ENCODE measurements at places on chromosomes 1 and 21. TPM values are rescaled to one million over a fixed set of nuclear protein-coding genes. Genes with fewer than 3 reads are reported as not detected.

DNA sequence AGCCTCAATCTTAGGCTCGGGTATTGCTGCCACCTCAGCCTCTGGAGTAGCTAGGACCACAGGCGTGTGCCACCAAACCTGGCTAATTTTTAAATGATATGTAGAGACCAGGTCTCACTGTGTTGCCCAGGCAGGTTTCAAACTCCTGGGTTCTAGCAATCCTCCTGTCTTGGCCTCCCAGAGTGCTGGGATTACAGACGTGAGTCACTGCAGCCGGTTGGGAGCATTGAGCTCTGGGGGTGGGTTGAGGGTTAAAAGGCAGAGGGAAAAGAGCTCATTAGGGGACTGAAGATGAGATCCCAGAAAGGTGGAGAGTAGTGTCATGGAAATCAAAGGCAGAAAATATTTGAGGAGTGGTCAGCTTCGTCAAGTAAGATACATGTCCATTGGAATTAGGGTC, 7.1 kb downstream of the RAD54L start:
- no peak for DNase-seq

- DNase-seq: no peak
Observed at GRCh38 chr1:164718821-164719220, 159.8 kb downstream of the PBX1 start.

GRCh38 chr1:44328671-44329416, 26.2 kb downstream of the ERI3 start:
- no peak for DNase-seq

The ITLN1 gene
- not detected for total RNA-seq

DNA sequence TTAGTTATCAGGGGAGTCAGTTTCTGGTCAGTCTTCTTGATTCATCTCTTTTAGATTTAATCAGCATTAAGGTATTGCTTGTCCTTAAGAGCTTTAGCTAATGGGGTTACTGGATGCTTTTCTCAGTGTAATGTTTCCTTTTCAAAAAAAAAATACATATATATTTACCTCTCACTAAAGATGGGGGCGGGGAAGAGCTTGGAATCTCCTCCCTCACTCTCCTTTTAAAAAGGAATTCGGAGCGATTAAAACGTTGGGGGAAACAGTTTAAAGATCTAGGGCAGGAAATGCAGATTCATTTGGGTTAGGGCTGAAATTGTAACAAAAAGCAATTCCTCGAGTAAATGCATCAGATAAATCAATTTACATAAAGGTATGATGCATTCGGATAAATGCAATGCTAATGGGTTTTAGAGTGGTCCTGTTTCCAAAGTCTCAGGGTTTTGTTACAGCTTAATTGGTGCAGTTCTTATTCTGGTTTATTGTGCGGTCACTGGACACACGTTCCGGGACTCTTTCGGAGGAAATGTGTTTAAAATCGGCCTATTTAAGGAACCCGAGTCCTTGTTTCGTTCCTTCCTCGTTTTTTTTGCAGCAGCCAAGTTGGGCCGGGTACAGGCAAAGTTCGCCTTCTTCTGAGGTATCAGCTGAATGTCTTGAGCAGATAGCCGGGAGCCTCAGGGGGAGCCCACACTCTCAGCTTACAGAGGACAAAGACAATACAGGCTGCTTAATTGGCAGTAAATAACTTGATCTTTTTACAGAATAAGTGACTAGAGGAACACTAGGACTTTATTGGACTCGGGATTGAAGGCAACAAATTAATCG, 1.6 kb downstream of the LMO4 start:
- no peak for DNase-seq

- no peak for DNase-seq
Observed at GRCh38 chr1:108957888-108958287, 5.4 kb downstream of the CLCC1 start.

The PPM1J gene
- 0.81 TPM for total RNA-seq

The RGS8 gene
- total RNA-seq: not detected

The RER1 gene
- 88.8 TPM for total RNA-seq

DNA sequence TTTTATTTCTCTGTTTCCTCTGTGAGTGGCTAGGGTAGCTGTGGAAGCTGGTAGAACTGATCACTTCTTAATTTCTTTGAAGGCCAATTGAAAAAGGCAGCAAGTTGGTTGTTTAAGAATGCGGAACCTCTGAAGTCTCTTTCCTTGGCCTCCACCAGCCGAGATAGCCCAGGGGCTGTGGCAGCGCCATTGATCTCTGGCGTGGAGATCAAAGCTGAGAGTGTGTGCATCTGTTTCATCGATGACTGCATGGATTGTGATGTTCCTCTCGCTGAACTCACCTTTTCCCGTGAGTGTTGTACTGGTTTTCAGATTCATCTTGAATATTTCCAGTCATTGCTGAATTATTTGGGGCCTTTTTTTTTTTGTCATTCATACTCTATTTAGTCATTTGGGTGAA, 97.7 kb downstream of the VPS13D start:
- no peak for DNase-seq

DNA sequence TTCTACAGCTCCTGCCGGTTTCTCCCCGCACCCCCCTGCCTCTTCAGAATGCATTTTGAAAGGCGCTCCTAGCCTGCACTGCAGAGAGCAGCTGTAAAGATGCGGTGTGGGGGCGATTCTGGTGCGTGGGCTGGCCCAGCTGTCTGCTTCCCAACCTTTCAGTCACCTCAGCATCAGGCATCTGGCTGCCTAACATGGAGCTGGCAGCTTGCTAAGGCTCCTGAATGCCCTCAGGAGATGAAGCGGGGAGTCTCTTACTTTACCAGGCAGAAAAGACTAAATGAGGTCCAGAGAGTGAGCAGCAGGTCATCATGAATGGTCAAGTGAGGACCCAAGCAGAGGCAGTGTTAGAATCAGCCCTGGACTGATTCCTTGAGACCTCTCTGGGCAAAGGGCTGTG, 8.7 kb downstream of the IER5 start:
- no peak for DNase-seq

DNA sequence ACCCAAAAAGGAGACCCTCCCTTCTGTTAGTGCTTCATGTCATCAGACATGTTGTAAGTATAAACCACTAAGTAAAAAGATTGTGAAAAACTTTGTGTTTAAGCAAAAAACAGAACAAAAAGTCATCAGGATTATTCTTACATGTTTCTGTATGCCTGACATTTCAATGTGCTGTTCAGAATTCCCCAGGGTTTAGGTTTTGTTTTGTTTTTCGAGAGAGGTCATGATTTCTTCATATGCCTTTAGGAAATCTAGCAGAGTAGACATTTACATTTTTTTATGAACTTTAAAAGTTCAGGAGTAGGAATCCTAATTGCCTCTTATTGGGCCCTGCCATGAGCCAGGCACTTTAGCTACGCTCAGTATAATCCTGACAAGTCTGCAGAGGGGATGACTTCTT, 85.3 kb downstream of the VPS13D start:
- DNase-seq: no peak

The HSF2BP gene
- 0.53 TPM for total RNA-seq

DNA sequence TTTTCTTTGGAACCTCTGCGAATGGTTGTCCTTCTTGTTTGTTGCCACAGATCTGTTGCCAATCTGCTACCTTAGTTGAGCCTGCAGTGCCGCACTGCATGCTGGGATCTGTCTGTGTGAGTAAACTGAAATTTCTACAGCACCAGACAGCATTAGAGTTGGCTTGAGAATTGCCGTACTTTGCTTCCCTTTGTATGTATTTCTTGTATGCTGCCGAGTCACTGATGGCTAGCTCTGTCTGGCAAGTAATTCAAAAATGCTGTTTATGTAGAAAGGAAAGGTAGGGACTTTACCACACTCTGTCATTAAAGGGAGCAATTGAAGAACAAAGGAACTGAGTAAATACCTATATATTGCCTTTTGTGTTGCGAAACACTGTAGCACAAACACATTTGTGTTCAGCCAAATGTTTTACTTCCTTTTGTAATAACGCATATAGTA, 857.4 kb downstream of the USP25 start:
- peak; percentile 37 for DNase-seq

GRCh38 chr1:42733415-42734200, 6.4 kb downstream of the CLDN19 start:
- no peak for DNase-seq

- DNase-seq: no peak
Observed at GRCh38 chr1:150528196-150528595, 12.6 kb downstream of the FALEC start.

- DNase-seq: no peak
Observed at GRCh38 chr1:240515505-240515904, 96.5 kb downstream of the GREM2 start.

- no peak for DNase-seq
Observed at GRCh38 chr1:176934370-176934769, 230.1 kb downstream of the ASTN1 start.

DNA sequence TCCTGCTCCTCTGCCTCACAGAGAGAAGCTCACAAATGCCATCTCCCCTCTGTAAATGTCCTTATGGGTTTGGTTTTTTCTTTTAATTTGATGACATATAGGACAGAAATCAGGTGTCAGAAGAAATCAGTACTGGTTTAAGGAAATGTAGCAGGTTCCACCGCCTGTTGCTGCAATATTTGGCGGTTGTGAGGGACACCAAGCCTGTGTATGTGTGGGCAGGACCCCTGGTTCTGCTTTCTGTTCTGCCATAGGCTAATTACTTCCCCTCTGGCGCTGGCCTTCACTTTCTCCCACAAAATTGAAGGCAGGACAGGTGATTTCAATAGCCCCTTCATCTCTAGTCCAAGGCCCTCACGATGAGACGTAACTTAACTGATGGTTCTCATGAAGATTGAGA, 69.2 kb downstream of the PRDM2 start:
- DNase-seq: no peak

The RGS13 gene
- total RNA-seq: not detected

DNA sequence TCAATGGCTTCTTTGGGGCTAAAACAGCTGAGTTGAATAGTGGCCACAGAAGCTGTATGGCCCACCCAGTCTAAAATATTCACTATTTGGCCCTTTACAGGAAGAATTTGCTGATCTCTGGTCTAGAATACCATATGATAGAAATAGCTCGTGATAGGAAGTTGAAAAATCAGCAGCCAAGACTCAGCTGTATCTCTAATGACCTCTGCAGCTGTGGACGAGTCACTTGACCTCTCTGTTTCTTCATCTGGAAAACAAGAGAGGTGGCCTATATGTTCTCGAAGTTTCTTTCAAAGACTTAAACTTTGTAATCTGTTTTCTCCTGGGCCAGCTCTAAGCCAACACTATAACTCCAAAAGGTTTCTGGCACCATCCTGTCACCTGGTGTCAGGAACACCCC, 129.2 kb downstream of the ZBTB18 start:
- DNase-seq: peak; percentile 19

DNA sequence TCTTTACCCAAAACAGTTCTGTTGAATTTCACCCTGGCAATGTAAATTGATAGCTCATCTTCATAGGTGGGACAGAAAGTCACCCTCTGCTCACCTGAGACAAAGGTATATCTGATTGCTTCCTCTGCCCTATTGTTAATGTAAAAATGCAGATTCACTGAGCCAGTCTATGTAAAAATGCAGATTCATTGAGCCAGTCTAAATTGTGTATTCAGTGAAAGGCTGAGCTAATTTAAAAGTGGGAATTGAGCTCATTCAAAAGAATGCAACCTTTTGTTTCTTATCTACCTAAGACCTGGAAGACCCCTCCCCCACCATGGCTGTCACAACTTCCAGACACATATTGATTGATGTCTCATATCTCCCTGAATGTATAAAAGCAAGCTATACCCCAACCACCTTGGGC, 4.8 kb upstream of the MYSM1 start:
- no peak for DNase-seq

GRCh38 chr1:246262281-246262680, 244.8 kb downstream of the SMYD3 start:
- DNase-seq: no peak

The CD5L gene
- not detected for total RNA-seq

The GJA8 gene
- total RNA-seq: not detected

DNA sequence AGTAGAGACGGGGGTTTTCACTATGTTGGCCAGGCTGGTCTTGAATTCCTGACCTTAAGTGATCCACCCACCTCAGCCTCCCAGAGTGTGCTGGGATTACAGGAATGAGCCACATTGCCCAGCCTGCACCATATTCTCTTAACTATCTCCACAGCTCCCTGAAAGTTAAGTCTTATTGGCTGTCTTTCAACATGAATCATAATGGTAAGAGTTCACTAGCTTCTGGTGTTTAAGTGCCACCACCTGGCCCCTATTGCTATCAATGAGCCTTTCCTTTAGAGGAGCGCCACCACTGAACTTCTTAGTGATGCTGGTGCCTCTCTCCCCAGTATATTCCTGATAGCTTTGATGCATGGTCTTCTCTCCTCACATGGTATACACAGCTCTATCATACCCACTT, 15.7 kb downstream of the ZFYVE9 start:
- no peak for DNase-seq

The PPCS gene
- 22.0 TPM for total RNA-seq

- no peak for DNase-seq
Observed at GRCh38 chr21:46056450-46056903, 41.4 kb upstream of the COL6A2 start.

The SH2D1B gene
- not detected for total RNA-seq

GRCh38 chr1:115320377-115320776, 17.7 kb downstream of the NGF start:
- DNase-seq: no peak
